Esophagus squamous epithelium (tissue), 5 donors: ENCODE measurements at places on chromosomes 12 and 14.

DNA sequence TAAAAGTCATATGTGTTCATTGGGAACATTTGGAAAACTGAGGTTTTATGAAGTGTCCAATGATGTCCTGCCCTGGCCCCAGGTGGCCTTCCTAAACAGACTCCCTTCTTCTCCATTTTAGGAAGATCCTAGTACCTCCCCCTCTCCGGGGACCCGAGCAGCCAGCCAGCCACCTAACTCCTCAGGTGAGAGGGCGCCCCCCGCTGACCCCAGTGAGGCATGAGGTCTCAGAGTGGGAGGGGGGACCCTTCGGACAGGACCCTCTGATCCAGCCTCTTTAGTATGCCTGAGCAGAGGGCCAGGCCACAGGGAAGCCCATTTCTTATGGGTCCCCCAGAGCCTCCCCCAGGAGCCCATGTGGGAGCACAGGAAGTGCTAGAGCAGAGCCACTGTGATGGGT is 23.7 kb downstream of the DEGS2 start:
- H3K27ac ChIP-seq, result no peak overlapping the region
- peaks cover 39% of the 10 kb centered on the region for H3K4me1 ChIP-seq
- no peak for DNase-seq
- no peaks in the 10 kb centered on the region for H3K36me3 ChIP-seq
- no peak overlapping the region for H3K4me3 ChIP-seq

GRCh38 chr12:58346032-58346632 is 404.8 kb downstream of the ATP23 start:
- H3K27ac ChIP-seq, result no peak overlapping the region
- no peak for DNase-seq
- H3K27me3 ChIP-seq, result no peaks in the 10 kb centered on the region
- H3K4me1 ChIP-seq, result peaks cover 21% of the 10 kb centered on the region

GRCh38 chr14:43161477-43161876 is 1345.6 kb downstream of the FSCB start:
- no peaks in the 10 kb centered on the region for H3K36me3 ChIP-seq
- H3K27ac ChIP-seq, result no peak overlapping the region
- no peaks in the 10 kb centered on the region for H3K27me3 ChIP-seq
- H3K4me1 ChIP-seq, result no peaks in the 10 kb centered on the region

GRCh38 chr14:97120611-97121031 is 323.4 kb downstream of the VRK1 start:
- H3K27ac ChIP-seq, result no peak overlapping the region
- DNase-seq, result no peak
- no peaks in the 10 kb centered on the region for H3K36me3 ChIP-seq
- H3K4me3 ChIP-seq, result no peak overlapping the region
- H3K4me1 ChIP-seq, result no peaks in the 10 kb centered on the region

GRCh38 chr12:109558374-109559199 is 14.7 kb downstream of the MMAB start:
- no peaks in the 10 kb centered on the region for H3K27me3 ChIP-seq
- no peak for DNase-seq
- no peaks in the 10 kb centered on the region for H3K4me1 ChIP-seq
- H3K36me3 ChIP-seq, result peaks cover 66% of the 10 kb centered on the region
- H3K4me3 ChIP-seq, result no peak overlapping the region

DNA sequence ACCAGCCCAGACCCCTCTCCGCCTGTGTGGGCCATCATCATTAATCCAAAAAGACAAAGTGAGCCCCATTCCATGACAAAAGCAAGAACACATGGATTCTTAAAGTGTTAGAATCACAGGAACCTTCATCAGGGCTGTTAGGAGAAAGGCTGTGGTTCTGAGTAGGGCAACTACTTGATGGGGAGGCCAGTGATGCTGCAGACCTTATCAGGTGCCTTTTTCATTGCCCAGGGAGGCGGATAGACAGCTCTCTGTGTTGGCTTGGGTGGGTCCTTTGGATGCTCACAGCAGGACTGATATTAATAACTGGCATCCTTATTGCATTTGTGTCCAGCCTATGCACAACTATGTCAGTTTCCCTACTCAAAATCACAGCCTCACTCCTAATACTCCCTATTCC is 2.3 kb downstream of the HEBP1 start:
- H3K27ac ChIP-seq, result no peak overlapping the region
- H3K27me3 ChIP-seq, result no peaks in the 10 kb centered on the region
- H3K4me1 ChIP-seq, result peaks cover 68% of the 10 kb centered on the region
- no peak overlapping the region for H3K4me3 ChIP-seq
